Thymus (tissue), 14 donors: ENCODE measurements at places on chromosomes 7 and 10. TPM values are rescaled to one million over a fixed set of nuclear protein-coding genes. Genes with fewer than 3 reads are reported as not detected.

The ATRNL1 gene
- 3.4 TPM for total RNA-seq

The TNS3 gene
- total RNA-seq: 5.9 TPM

DNA sequence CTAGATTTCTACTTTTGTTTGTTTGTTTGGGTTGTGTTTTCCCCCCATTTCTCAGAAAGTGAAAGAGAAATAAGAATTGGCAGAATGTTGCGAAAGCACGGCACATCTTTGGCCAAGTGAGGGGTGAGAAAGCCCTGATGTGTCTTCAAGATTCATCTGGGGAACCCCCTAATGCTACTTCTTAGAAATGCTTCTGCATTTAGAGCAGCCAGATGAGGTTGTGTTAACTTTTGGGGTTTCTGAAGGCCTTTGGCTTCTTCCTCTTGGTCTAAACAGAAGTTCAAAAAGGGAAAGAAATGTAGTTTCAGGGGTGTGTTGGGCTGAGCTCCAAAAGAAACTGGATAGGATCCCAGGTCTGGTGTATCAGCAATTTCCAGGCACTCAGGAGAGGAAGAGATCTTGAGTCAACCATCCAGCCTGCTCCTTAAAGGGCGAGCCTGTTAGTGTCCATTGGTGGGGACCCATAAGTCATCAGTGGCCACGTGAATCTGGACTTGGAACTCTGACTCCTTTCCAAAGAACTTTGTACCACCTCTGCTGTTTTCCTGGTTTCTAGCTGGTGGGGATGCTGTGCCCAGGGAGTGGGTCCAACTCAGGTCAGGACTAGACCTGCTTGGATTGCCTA, 6.5 kb downstream of the DUSP5 start:
- no peak overlapping the region for H3K27ac ChIP-seq
- H3K4me3 ChIP-seq: no peak overlapping the region
- H3K36me3 ChIP-seq: peaks cover 4% of the 10 kb centered on the region
- H3K27me3 ChIP-seq: no peaks in the 10 kb centered on the region

- no peak for DNase-seq
- H3K4me3 ChIP-seq: no peak overlapping the region
- no peaks in the 10 kb centered on the region for H3K4me1 ChIP-seq
- no peak overlapping the region for H3K27ac ChIP-seq
- H3K27me3 ChIP-seq: no peaks in the 10 kb centered on the region
These were observed 72.9 kb upstream of the TNS3 start for GRCh38 chr7:47654672-47655298.

The SAP25 gene
- 7.7 TPM for total RNA-seq

DNA sequence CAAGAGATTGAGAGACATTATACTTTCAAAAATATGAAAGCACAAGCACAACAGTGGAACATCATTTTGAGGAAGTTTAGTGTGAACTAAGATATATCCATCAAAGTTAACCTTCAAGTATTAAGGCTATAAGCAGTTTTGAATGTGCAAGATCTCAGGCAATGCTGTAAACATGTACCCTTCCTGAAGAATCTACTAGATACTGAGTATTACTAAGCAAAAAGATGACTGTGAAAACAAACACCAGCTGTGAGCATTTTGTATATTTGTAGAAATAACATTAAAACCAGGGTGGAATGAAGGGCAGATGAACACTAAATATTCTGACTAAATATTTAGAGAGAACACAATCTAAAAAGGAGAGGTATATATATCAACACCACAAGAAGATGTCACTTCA, 41.3 kb upstream of the ADRA2A start:
- H3K36me3 ChIP-seq: no peaks in the 10 kb centered on the region
- H3K4me1 ChIP-seq: no peaks in the 10 kb centered on the region
- H3K27ac ChIP-seq: no peak overlapping the region
- DNase-seq: no peak
- no peaks in the 10 kb centered on the region for H3K27me3 ChIP-seq

DNA sequence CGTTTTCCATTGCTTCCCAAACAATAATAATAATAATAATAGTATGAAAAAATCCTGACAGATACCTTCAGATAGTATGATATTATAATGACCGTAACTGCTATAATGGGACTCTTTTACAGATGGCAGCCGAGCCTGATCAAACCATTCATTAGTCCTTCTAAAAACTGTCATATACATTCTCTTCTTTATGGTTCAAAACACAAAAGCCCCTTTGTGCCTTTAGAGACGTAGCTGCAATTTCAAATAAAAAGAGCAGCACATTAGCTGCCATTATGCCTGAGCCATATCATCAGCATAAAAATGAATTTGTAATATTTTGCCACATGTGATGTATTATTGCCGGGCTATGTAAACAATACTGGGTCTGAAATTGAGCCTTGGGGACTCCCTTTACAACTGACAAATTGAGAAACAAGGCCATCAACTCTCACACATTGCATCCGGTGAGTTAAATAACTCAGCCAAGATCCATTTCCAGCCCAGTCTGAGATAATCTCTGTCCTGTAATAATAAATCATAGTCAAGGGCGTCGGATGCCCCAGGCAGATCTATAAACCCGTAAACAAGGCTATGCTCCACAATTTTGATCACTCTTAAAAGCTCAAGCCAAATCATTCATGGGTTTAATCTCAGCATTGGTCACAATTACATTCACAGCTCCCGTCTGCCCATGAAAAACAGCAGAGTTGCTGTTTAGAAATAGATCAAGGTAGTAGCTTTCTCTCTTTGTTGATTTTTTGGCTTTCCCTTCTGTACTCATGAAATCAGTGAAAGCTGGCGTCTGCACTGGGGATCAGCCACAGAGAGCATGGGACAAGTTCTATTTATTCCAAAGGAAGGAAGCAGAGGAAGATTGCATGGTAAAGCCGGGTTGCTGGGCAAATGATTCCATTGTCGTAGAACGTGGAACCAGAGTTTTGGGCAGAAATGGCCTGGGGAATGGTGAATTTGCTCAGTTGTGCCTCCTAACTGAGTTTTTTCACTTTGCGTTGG, 150.1 kb upstream of the BMPER start:
- no peaks in the 10 kb centered on the region for H3K27me3 ChIP-seq
- DNase-seq: no peak
- no peaks in the 10 kb centered on the region for H3K36me3 ChIP-seq
- no peak overlapping the region for H3K27ac ChIP-seq
- no peaks in the 10 kb centered on the region for H3K4me1 ChIP-seq

GRCh38 chr7:140358412-140359051, 39.8 kb downstream of the SLC37A3 start:
- H3K27me3 ChIP-seq: no peaks in the 10 kb centered on the region
- no peak for DNase-seq
- no peak overlapping the region for H3K27ac ChIP-seq
- H3K4me1 ChIP-seq: peaks cover 7% of the 10 kb centered on the region
- no peak overlapping the region for H3K4me3 ChIP-seq
- H3K36me3 ChIP-seq: peaks cover 22% of the 10 kb centered on the region

- DNase-seq: no peak
- H3K4me1 ChIP-seq: no peaks in the 10 kb centered on the region
- no peak overlapping the region for H3K4me3 ChIP-seq
- no peaks in the 10 kb centered on the region for H3K36me3 ChIP-seq
- H3K27me3 ChIP-seq: no peaks in the 10 kb centered on the region
These were observed 508.8 kb downstream of the CCSER2 start for GRCh38 chr10:84837041-84837812.

DNA sequence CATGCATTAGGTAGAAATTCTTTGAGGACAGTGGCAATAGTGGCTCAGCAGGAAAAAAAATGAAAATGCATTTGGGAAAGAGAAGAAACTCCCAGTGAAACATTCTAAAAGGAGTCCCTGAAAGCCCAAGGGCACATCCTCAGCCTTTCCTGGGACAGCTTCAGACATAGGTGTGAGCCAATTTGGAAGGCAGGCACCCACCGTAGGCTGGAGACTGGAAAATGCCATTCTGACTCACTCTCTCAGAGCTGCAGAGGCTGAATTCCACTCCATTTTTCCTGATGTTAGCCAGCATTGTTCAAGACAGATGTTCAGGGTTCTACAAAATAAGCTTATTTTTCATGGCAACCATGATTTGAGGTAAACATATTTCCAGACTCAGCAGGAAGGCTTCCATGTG, 379.0 kb upstream of the FZD8 start:
- no peaks in the 10 kb centered on the region for H3K36me3 ChIP-seq
- no peak for DNase-seq
- H3K4me1 ChIP-seq: no peaks in the 10 kb centered on the region
- no peaks in the 10 kb centered on the region for H3K27me3 ChIP-seq
- no peak overlapping the region for H3K27ac ChIP-seq

- no peak overlapping the region for H3K4me3 ChIP-seq
- H3K4me1 ChIP-seq: peaks cover 64% of the 10 kb centered on the region
- H3K27ac ChIP-seq: no peak overlapping the region
- DNase-seq: no peak
- H3K27me3 ChIP-seq: no peaks in the 10 kb centered on the region
These were observed 68.5 kb downstream of the HK1 start for GRCh38 chr10:69346776-69347175.

DNA sequence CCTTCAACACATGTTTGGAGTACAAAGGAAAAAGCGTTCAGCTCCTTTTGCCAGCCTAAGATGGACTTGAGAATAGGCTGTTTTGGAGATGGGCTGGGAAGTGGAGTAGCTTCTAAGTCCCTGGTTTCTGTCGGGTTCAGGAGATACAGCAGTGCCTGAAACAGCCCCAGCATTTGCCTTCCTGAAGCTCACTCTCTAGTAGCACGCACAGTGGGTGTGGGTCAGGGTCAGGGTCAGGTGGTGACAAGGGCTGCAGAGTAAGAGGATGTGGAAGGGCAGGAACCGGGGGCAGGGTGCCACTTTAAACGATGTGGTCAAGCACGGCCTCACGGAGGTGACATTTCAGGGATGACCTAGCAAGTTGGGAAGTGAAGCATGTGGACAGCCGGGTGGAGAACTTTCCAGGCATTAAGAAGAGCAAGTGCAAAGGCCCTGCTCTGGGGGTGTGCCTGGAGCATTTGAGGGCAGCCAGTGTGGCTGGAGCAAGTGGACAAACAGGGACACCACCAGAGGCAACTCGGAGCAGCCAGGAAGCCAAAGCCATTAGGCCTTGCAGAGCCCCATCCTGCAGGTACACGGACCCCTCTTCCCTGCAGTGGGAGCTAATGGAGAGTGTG, 382.2 kb upstream of the ZMIZ1 start:
- no peaks in the 10 kb centered on the region for H3K4me1 ChIP-seq
- H3K36me3 ChIP-seq: no peaks in the 10 kb centered on the region
- H3K27me3 ChIP-seq: no peaks in the 10 kb centered on the region
- no peak for DNase-seq

DNA sequence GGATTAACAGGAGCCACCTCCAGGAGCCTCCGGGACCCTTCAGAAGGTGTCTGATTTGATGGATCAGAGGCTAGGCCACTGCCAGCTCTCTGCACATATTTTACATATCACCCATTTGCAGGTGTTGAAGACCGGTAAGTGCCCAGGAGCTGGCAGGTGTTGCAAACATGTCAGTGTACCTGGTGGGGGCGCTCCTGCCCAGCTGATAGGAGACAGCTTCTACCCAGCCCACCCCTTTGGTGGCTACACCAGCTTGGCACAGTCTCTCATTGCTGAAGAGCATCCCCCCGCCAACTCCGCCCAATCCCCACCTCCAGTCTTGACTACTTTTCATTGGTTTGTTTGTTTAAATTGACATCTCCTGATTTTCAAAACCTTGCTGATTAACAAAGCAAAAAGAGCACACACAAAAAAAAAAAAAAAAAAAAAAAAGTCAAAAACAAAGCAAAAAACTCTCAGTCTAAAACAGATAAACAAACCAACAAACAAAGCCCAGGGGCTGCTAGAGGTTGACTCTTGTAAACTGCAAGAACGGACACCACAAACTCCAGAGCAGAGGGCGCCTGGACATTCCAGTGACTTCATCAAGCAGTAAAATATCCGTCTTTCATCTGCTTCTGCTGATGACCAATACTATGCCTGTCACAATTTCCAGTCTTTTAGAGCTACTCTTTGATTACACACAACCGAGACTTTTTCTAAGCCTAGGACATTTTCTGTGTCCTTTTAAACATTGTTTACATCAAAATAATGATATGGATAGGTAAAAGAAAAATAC, 275.3 kb downstream of the NRG3 start:
- no peak overlapping the region for H3K4me3 ChIP-seq
- H3K27me3 ChIP-seq: no peaks in the 10 kb centered on the region

The GRID2IP gene
- total RNA-seq: 0.28 TPM

The SFRP4 gene
- total RNA-seq: 0.80 TPM

GRCh38 chr7:149869867-149870266, 3.9 kb upstream of the ATP6V0E2 start:
- peaks cover 5% of the 10 kb centered on the region for H3K27me3 ChIP-seq
- peak overlapping the region; percentile 88 for H3K27ac ChIP-seq
- peaks cover 69% of the 10 kb centered on the region for H3K4me1 ChIP-seq
- peaks cover 3% of the 10 kb centered on the region for H3K36me3 ChIP-seq
- H3K4me3 ChIP-seq: no peak overlapping the region

GRCh38 chr10:78602201-78602932, 466.4 kb upstream of the ZMIZ1 start:
- no peaks in the 10 kb centered on the region for H3K36me3 ChIP-seq
- DNase-seq: no peak
- H3K4me3 ChIP-seq: no peak overlapping the region
- H3K4me1 ChIP-seq: no peaks in the 10 kb centered on the region
- H3K27me3 ChIP-seq: no peaks in the 10 kb centered on the region
- H3K27ac ChIP-seq: no peak overlapping the region

DNA sequence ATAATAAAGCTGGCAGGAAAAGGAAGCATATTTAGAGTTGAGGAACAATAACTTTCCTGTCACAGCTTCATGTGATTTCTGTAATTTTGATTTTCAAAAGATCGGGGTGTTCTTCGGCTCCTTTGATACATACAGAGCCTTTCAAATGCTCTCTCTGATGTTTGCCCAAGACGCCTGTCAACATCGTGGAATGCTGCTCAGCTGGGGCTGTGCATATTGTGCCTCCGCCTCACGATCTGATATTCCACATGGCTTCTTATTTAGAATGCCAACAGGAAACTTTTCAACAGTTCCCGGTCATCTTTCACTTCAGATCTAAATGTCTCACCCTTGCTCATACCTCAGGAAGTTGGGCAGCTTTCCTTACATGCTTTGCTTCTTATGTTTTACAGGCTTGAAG, 7.3 kb downstream of the NPY start:
- no peak overlapping the region for H3K27ac ChIP-seq
- H3K36me3 ChIP-seq: no peaks in the 10 kb centered on the region
- H3K27me3 ChIP-seq: peaks cover 9% of the 10 kb centered on the region
- H3K4me1 ChIP-seq: no peaks in the 10 kb centered on the region

The GHRHR gene
- total RNA-seq: 0.42 TPM

The RPP38 gene
- total RNA-seq: 14.7 TPM

DNA sequence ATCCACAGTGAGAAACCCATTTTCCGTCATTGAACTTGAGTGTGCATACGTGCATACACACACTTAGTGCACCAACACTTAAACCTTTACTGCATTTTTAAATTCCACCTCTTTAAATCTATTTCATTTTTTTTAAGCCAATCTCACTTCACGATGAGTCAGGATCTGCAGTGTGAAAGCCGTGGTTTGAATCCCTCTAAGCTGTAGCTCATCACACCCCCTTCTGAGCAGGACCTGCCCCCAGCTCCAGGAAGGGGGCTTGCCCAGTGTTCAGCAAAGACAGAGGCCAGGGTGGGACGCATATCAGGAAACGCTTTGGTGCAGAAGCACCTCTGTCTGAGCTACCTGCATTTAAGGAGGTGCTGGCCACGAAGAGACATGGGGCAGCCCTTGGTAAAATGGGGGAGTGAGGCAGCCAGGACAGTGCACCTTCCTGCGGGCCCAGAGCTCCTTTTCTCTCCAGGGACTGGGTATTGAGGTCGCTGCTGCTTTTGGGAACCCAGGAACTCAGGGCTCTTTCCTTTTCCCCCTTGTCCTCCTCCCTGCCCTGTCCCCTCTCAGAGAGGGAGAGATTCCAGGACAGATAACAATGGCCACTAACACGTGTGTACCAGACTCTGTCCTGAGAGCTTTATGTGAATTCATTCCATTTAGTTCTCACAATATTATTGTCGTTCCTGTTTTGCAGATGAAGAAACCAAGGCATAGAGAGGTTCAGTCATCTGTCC, 21.7 kb downstream of the ZNF316 start:
- H3K27me3 ChIP-seq: no peaks in the 10 kb centered on the region
- H3K27ac ChIP-seq: no peak overlapping the region
- peaks cover 17% of the 10 kb centered on the region for H3K36me3 ChIP-seq
- H3K4me3 ChIP-seq: no peak overlapping the region
- H3K4me1 ChIP-seq: peaks cover 5% of the 10 kb centered on the region
- no peak for DNase-seq
